ENCODE measurements at places on chromosomes 12 and 14. TPM values are rescaled to one million over a fixed set of nuclear protein-coding genes. Genes with fewer than 3 reads are reported as not detected.
A peak's percentile ranks its signal among the peaks of the same experiment; 100 is the strongest.

DNA sequence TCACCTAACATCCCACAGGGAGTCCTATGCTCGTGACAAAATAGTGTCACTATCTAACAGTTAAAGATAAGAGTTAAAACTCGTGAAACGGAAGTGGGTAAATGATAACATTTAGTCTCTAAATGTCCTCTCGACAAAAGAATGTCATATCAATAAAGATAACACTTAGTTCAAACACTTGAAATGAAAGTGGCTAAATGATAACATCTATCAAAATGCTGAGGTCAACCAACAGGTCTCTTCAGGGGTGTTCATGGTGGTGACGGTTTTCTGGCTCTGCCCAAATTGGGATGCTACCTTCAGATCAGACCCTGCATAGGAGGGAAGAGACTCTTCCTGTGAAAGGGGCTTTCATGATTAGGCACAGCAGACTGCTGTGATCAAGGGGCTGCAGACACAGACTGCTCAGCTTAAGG is 22.1 kb downstream of the IL26 start:
- no peak for DNase-seq

The KRT83 gene
- not detected for total RNA-seq

DNA sequence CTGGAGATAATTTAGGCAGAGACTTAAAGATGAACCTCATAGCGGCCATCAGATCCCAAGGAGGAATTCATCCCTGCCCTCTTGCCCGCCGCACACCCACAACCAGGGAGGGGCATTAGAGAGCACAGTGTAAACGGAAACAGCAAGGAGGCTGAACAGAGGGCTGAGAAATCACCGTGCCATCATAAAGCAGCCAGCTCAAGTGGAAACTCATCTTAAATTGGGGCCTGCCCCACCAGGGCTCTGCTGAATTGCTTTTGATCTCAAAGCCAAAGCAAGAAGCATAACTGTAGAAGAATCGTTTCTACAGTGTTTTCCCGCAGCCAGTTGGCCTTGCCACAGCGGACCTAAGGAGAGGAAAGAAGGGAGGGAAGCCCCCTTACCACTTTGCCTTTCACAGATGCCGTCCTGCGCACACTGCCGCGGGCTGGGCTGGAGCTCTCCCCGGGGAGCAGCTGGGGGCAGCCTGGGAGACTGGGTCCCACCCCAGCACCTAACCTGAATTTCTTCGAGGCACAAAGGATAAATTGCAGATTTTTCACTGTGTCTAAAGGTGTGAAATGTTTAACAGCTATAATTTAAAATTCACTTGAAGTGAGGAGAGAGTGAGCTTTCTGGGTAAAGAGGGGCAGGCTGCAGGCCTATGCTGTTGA is 51.8 kb upstream of the MMP17 start:
- DNase-seq: no peak

- DNase-seq: no peak
Observed at GRCh38 chr14:26414926-26415325, 182.9 kb downstream of the NOVA1 start.

The COX8C gene
- total RNA-seq: not detected

The GPR65 gene
- 3.0 TPM for total RNA-seq

DNA sequence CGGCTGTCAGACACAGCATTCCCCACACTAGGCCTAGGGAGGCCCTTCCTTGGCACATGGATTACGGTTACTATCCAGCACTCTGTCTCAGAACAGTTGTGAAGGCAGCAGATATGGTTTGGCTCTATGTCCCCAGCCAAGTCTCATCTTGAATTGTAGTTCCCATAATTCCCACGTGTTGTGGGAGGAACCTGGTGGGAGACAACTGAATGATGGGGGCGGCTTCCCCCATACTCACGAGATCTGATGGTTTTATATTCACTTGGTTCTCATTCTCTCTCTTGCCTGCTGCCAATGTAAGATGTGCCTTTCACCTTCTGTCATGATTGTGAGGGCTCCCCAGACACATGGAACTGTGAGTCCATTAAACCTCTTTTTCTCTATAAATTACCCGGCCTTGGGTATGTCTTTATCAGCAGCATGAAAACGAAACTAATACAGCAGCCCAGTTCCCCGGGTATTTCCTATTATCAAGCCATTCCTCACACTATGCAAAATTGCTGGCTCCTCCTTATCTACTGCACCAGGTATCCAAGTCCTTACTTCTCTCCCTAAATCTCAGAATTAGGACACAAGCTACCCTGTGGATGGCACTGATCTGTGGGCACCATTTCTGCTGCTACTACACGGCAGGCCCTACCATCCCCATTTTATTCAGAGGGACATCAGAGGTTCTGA is 33.3 kb downstream of the NT5DC3 start:
- no peak for DNase-seq

- peak; percentile 87 for DNase-seq
Observed at GRCh38 chr12:111753144-111753881, 13.4 kb upstream of the ALDH2 start.

- DNase-seq: no peak
Observed at GRCh38 chr12:130992979-130993538, 39.4 kb downstream of the ADGRD1 start.

The USP44 gene
- total RNA-seq: 3.0 TPM

GRCh38 chr12:87020071-87020470 is 763.9 kb upstream of the MGAT4C start:
- no peak for DNase-seq

DNA sequence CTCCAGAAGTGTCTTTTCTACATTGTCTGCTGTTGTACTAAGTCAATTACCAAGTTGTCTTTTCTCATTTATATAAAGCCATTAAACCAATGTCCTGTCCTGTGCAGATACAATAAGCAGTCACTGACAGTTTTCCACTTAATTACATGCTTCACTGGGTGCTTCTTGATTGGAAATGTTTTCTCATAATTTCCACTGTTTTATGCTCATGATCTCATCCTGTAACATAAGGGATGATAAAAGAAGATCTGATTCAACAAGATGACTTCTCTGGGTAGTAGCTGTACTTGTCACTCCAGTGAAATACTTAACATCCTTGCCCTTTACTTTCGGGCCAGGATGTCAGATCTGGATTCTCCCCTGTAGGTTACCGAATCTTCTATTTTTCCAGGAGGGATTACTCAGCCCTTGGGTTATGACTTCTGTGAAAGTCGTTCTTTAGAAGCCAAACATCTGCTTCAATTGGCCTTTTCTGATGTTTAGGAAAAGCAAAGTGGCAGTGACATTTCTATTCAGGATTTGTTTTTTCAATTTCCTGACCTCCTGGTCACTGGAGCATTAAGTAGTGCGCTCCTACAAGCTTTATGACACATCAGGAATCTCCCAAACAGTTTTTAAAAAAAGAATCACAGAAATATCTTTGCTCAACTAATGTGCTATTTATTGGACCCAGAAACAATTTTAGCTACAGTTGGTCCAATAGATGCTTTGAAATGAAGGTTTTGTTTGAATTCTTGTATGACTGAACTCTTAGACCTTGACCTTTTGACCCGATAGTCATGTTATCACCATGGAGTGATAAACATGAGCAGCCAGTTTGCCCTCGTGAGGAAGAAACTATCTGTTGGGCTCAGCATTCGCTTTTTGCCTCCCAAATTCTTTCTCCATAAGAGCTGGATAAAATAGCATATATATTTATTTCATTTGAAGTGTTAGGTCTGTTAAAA is 234.5 kb upstream of the SSTR1 start:
- no peak for DNase-seq

GRCh38 chr12:127943481-127944210 is 323.3 kb upstream of the TMEM132C start:
- DNase-seq: no peak

The EML1 gene
- 10.4 TPM for total RNA-seq

The CAPZA3 gene
- total RNA-seq: not detected

DNA sequence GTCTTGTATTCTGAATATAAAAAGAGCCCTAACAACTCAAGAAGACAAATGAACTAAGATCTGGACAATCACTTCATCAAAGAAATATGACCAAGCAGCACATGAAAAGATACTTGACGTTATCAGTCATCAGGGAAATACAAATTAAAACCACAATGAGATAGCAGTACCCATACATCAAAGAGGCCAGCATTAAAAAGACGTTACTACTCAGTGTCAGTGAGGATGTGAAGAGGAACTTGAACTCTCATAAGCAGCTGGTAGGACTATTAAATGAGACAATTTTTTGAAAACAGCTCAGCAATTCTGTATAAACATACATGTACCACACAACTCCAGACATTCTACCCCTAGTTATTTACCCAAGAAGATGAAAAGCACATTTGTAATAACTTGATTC is 55.9 kb downstream of the FERMT2 start:
- DNase-seq: no peak

DNA sequence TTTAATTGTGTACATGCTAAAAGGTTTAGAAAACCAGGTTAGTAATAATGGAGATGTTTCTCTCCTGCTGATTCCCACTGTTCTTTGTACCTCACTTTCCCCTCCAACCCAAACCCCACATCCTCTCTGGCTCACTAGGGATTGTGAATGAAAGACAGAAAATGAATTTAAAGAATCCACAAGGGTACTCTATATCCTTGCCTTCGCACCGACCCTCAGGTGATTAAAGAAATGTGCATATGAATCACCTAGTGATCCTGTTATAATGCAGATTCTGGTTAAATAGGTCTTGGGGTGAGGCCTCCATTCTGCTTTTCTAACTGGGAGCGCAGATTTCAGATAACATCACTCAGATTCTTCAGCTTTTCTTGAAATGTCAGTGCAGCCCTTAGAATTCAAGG is 84.3 kb upstream of the OTX2 start:
- no peak for DNase-seq

DNA sequence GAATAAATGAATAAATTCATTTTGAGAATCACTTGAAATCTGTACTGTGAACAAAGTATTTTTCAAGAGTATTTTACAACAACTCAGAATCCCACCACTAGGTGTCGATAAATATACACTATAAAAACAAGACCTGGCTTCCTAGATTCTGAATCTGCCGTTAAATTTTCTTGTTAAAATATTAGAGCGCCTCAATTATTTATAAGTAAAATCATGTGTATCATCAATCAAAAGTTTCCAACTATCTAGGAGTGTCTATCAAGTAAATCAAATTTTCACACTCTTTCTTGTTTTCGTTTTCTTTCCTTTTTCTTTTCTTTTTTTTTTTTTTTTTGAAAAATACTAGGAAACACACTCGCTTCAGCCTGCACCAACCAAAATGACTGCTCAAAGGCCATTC is 179.2 kb upstream of the DCN start:
- DNase-seq: no peak

DNA sequence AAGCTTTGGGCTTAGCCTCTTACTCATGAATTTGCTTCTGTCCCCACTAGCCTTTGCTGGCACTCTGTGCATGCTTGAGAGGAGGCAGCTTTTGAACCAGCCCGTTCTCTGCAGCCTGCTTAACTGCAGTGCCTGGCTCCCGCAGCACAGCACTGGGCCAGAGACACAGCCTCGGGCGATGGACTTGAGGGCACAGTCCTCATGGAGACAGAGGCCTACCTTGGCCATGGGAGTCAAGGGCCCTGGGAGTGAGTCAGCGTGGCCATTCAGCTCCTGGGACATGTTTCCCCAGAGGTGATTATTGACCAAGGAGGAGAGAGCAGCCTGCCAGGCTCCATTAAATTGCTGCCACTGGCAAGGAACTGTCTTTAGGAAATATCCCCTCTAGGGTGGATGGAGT is 93.5 kb downstream of the SMOC1 start:
- peak; percentile 24 for DNase-seq

DNA sequence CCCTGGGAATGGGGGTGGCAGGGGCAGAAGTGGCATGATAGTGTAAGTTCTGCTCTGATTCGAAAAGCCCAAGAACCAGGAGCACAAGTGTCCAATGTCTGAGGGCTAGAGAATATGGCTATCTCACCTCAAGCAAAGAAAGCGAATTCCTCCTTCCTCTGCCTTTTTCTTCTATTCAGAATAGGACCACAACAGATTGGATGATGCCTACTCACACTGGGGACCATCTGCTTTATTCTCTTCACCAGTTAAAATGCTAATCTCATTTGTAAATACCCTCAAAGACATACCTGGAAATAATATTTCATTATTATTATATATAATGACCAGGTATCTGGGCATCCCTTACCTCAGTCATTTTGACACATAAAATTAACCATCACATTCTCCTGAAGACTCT is 808.7 kb downstream of the NRXN3 start:
- DNase-seq: no peak

- DNase-seq: no peak
Observed at GRCh38 chr12:126807312-126807865, 1459.6 kb upstream of the TMEM132C start.

The SVOP gene
- 1.1 TPM for total RNA-seq

GRCh38 chr14:34403646-34404045 is 58.4 kb downstream of the SPTSSA start:
- no peak for DNase-seq

The BATF gene
- total RNA-seq: 4.7 TPM

GRCh38 chr12:109910969-109911348 is 10.9 kb downstream of the TCHP start:
- no peak for DNase-seq

GRCh38 chr14:95515596-95516552 is 576 bp downstream of the SYNE3 start:
- peak; percentile 80 for DNase-seq

DNA sequence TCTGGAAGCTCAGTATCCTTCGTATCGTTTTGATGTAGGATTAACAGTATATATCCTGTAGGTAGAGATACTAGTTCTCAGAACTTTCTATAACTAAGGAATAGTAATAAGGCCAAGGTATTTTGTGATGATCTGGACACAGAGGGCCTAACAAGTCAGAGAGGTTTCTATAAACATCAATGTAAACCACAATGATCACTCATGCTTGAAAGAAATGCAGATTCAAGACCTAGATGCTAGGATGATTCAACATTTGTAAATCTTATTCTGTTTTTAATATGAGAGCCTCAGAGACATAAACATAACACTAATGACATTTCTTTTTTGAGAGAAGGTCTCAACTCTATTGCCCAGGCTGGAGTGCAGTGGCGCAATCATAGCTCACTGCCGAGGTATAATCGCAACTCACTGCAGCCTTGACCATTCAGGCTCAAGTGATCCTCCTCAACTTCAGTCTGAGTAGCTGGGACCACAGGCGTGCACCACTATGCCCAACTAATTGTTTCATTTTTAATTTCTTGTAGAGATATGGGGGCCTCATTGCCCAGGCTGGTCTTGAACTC is 16.2 kb downstream of the SUPT16H start:
- DNase-seq: no peak

Data from adrenal gland (tissue), 19 donors.